ENCODE measurements at places on chromosomes 5 and 9. TPM values are rescaled to one million over a fixed set of nuclear protein-coding genes. Genes with fewer than 3 reads are reported as not detected.
A peak's percentile ranks its signal among the peaks of the same experiment; 100 is the strongest.

DNA sequence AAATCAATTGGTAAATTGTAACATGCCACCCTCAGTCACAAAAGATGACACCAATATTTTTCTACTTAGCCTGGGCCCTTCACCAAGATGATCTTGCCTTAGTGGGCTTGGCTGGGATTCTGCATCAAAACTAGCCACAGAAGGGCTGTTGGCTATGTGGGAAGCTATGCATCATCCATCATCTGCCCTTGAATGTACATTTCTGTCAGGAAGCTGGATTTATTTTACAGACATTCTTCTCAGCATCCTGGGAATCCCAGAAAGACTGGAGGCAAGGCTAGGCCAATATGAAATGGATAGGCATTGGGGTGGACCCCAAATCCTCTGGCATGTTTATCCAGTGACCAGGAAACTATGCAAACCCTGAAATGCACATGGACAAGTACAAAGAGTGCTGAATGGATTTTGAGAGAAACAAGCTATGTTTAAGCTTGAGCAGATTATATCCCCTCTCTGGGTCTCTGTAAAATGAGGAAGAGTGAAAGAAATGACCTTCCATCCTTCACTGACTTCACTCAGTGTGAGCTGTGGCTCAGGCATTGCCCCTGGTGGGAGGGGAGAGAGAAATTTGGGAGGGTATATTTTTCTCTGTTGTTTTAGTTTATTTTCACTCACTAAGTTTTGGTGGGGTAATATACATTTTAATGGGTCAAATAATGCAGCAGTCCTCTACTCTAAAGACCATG lies 283.6 kb downstream of the EBF1 start:
- peaks cover 8% of the 10 kb centered on the region for H3K4me1 ChIP-seq
- DNase-seq, result no peak
- no peak overlapping the region for H3K4me3 ChIP-seq
- H3K27ac ChIP-seq, result no peak overlapping the region

Gene PCDHGA12
- not detected for total RNA-seq

Gene MYMK
- not detected for total RNA-seq

DNA sequence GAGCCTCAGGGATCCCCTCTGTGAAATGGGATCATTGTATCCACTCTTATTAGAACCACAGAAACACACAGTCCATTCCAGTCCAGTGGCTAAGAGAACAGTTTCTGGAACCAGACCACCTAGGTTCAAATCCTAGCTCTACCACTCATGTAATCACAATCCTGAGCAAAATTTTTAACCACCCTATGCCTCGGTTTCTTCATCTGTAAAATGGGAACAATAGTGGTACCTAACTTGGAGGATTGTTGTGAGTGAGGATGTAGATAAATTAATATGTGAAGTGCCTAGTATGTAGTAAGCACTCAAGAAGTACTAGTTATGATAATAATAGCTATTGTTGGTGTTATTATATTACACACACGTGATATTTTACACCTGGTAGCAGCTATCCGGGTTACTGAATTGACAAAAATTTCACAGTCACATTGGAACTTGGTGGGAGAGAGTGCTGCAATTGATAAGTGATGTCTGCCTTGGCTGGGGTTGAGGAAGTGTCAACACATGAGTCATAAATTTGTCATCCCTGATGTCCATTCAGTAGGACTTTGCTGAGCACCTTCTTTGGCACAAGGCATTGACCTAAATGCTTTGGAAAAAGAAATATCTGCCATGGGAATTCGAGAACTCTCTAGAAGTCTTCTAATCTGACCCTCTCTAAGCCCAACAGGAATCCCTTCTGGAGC lies 68.4 kb downstream of the COL27A1 start:
- H3K4me3 ChIP-seq, result no peak overlapping the region
- H3K27ac ChIP-seq, result no peak overlapping the region
- no peaks in the 10 kb centered on the region for H3K27me3 ChIP-seq

Gene PCDHA9
- not detected for total RNA-seq

- H3K4me3 ChIP-seq, result no peak overlapping the region
- no peak overlapping the region for H3K27ac ChIP-seq
- H3K36me3 ChIP-seq, result no peaks in the 10 kb centered on the region
- H3K27me3 ChIP-seq, result no peaks in the 10 kb centered on the region
Measured at GRCh38 chr5:142193114-142193428, 84.5 kb downstream of the NDFIP1 start.

DNA sequence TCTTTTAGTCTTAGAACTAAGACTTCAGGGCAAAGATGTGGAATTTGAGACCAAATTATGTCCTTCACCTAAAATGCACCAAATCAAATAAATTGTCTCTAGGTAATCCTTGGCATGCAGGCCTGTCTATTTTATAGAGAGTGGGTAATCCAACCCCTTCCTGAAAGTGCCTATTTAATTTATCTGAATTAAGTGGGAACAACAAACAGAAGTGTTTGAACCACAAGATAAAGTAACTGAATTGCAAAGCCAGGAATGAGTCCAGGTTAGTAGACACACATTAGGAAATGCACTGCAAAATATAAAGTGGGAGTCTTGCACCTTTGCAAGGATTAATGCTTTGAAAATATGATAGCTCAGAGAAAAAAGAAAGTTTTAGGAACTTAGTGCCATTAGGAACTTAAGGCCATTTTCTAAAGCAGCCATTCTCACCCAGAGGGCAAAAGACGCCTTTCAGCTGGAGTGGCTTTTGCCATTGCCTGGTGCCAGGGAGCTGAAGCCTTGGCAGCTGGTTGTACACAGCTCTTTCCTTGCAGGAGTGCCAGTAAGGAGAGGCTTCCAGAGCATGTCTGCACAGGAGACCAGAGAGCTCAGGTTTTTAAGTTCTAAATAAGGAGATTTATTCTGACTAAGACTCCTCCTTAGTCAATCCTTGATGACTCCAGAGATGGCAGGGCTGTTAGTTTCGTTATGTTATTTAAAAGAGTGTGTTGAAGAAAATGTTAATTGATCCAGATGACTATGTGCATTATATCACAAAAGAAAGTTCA lies 151.7 kb upstream of the ELL2 start:
- no peak overlapping the region for H3K27ac ChIP-seq
- DNase-seq, result no peak
- H3K4me3 ChIP-seq, result no peak overlapping the region

DNA sequence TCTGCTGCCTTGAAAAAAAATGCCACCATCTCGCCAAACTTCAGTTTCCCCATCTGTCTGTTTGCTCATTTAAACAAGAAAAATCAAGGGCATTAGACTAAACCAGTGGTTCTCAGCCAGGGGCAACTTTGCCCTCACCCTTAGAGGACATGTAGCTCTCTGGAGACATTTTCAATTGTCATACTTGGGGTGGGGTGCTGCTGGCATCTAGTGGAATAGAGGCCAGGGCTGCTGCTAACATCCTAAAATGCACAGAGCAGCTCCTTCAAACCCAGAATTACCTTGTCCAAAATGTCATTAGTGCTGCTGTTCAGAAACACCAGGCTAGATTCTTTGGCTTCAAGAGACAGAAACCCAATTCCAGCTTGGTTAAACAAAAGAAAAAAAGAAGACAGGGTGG lies 71.1 kb upstream of the FOXE1 start:
- H3K4me3 ChIP-seq, result no peak overlapping the region
- no peak overlapping the region for H3K27ac ChIP-seq
- H3K4me1 ChIP-seq, result no peaks in the 10 kb centered on the region
- H3K36me3 ChIP-seq, result no peaks in the 10 kb centered on the region
- DNase-seq, result no peak

DNA sequence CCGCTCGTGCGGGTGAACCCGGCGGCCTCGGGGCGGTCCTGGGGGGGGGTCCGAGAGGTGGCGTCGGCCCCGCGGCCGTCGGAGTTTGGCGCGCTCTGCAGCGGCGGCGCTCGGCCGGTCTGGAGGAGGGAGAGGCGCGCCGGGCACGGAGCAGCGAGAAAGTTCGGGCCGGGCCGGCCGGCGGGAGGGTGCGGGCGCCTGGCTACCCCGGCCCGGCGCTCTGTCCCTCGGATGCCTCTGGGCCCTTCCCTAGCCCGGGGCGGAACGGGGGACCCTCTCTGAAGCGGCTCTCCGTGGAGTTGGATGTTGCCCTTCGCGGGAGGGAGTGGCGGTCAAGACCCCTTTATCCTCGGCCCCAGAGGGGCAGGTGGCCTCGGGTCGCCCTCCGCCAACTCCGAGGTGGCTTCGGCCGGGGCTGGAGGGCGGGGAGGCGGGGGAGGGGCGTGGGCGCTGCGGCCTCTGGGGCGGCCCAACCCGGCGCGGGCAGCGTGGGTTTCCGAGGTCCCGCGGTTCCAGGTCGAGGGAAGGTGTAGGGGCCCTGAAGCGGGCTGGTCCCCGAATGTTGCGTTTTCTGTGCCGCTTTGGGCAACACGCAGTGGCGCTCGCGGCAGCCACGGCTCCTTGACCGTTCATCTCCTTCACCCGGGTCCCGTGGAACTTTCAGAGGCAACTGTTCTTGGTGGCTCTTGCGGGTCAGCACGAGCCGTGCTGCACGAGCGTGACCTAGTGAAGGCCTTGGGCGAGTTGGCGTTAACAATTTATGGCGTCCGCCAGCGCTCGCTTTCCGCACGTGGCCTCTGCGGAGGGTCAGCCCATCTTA lies 290.5 kb downstream of the DOCK8 start:
- peak overlapping the region; percentile 47 for H3K4me3 ChIP-seq
- H3K36me3 ChIP-seq, result no peaks in the 10 kb centered on the region
- H3K27ac ChIP-seq, result no peak overlapping the region
- DNase-seq, result no peak
- H3K4me1 ChIP-seq, result peaks cover 22% of the 10 kb centered on the region

- H3K27ac ChIP-seq, result no peak overlapping the region
- no peaks in the 10 kb centered on the region for H3K27me3 ChIP-seq
- no peak for DNase-seq
- no peaks in the 10 kb centered on the region for H3K36me3 ChIP-seq
- no peaks in the 10 kb centered on the region for H3K4me1 ChIP-seq
Measured at GRCh38 chr9:72753266-72753893, 199.5 kb downstream of the ALDH1A1 start.

GRCh38 chr9:38652486-38652885 lies 32.1 kb upstream of the ANKRD18A start:
- no peaks in the 10 kb centered on the region for H3K36me3 ChIP-seq
- no peaks in the 10 kb centered on the region for H3K4me1 ChIP-seq
- no peak overlapping the region for H3K27ac ChIP-seq
- H3K27me3 ChIP-seq, result peaks cover under 1% of the 10 kb centered on the region

- H3K4me3 ChIP-seq, result no peak overlapping the region
- H3K36me3 ChIP-seq, result no peaks in the 10 kb centered on the region
- no peak for DNase-seq
- H3K27ac ChIP-seq, result no peak overlapping the region
- no peaks in the 10 kb centered on the region for H3K4me1 ChIP-seq
Measured at GRCh38 chr5:121257621-121258020, 594.1 kb upstream of the FTMT start.

DNA sequence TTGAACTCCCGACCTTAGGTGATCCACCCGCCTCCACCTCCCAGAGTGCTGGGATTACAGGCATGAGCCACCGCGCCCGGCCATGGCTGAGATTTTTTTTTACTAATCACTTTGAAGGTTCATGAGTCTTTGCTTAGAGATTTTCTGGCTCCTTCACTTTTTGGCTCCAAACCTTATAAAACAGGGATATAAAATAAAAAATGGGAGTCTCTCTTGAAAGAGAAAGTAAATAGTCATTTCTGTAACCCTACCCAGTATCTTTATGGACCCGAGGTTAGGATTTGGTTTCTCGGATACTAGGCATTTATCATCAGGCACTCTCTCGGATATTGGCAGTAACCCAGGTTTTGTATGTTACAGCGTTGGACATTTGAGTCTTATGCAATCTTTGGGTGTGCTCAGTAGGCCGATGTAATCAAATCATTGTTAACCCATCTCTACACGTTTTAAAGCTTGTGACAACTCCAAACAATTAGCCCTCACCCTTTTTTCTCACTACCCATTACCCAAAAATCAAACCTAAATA lies 25.3 kb downstream of the STXBP1 start:
- peaks cover 6% of the 10 kb centered on the region for H3K4me1 ChIP-seq
- H3K27me3 ChIP-seq, result no peaks in the 10 kb centered on the region
- no peak overlapping the region for H3K27ac ChIP-seq
- no peaks in the 10 kb centered on the region for H3K36me3 ChIP-seq
- H3K4me3 ChIP-seq, result no peak overlapping the region
- DNase-seq, result no peak

Gene PAEP
- not detected for total RNA-seq

Gene WDR38
- total RNA-seq, result not detected

Gene SH3PXD2B
- total RNA-seq, result 0.60 TPM

Gene CCDC183
- 4.6 TPM for total RNA-seq

GRCh38 chr5:117652036-117652957 lies 1077.7 kb upstream of the SEMA6A start:
- H3K4me3 ChIP-seq, result no peak overlapping the region
- no peak overlapping the region for H3K27ac ChIP-seq
- no peaks in the 10 kb centered on the region for H3K36me3 ChIP-seq
- no peaks in the 10 kb centered on the region for H3K27me3 ChIP-seq
- DNase-seq, result no peak

DNA sequence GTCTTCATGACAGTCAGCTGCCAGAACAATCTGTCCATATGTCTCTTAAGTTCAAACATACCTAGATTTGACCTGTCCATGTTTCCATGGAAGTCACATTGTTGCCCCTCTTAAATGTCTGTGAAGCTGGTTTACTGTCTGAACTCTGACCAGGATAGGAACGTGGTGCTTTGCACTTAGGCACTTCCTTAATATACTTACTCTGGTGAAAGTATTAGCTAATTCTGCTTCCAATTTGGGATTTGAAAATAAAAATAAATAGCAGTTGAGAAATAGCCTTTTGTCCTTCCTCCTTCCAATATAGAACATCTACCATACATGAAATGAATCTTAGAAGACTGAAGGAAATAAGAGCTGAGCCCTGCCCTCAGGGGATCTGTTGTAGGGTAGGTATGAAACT lies 524.5 kb upstream of the CLINT1 start:
- H3K4me1 ChIP-seq, result no peaks in the 10 kb centered on the region
- DNase-seq, result no peak
- no peak overlapping the region for H3K27ac ChIP-seq
- no peaks in the 10 kb centered on the region for H3K27me3 ChIP-seq

Gene BHMT
- not detected for total RNA-seq

Gene MEIKIN
- total RNA-seq, result not detected

Gene SLC36A2
- total RNA-seq, result not detected

Gene ADGRD2
- not detected for total RNA-seq

Gene SPATA31A3
- not detected for total RNA-seq

DNA sequence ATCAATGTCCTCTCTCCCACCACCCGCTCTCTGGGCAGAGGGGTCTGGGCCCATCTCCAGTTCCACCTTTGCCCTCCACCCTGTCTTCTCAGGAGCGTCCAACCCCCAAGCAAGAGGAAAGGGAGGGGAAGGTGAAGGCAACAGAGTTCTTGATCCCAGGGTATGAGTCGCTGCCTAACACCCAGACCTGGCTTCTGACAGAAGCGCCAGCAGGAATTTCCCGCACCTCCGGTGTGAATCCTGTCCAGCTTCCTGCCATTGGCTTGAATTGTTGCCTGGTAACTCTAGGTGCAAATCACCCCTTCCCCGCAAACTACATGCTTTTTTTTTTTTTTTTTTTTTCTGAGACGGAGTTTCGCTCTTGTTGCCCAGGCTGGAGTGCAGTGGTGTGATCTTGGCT lies 84.2 kb upstream of the IER5L start:
- peaks cover 34% of the 10 kb centered on the region for H3K4me1 ChIP-seq
- no peaks in the 10 kb centered on the region for H3K27me3 ChIP-seq
- H3K36me3 ChIP-seq, result no peaks in the 10 kb centered on the region
- H3K27ac ChIP-seq, result no peak overlapping the region
- DNase-seq, result no peak

- H3K4me1 ChIP-seq, result no peaks in the 10 kb centered on the region
- no peaks in the 10 kb centered on the region for H3K27me3 ChIP-seq
- no peak overlapping the region for H3K4me3 ChIP-seq
- no peaks in the 10 kb centered on the region for H3K36me3 ChIP-seq
- no peak for DNase-seq
Measured at GRCh38 chr5:74957906-74958305, 91.7 kb upstream of the FAM169A start.

GRCh38 chr5:155136216-155136850 lies 122.8 kb downstream of the KIF4B start:
- no peaks in the 10 kb centered on the region for H3K4me1 ChIP-seq
- H3K27me3 ChIP-seq, result peaks cover 4% of the 10 kb centered on the region
- DNase-seq, result no peak
- no peak overlapping the region for H3K27ac ChIP-seq
- no peak overlapping the region for H3K4me3 ChIP-seq
